Cortex of kidney (tissue), 1 donor: ENCODE measurements at places on chromosomes 1 and 21.

- no peak for DNase-seq
Measured at GRCh38 chr1:212237651-212238050, 47.6 kb upstream of the PPP2R5A start.

DNA sequence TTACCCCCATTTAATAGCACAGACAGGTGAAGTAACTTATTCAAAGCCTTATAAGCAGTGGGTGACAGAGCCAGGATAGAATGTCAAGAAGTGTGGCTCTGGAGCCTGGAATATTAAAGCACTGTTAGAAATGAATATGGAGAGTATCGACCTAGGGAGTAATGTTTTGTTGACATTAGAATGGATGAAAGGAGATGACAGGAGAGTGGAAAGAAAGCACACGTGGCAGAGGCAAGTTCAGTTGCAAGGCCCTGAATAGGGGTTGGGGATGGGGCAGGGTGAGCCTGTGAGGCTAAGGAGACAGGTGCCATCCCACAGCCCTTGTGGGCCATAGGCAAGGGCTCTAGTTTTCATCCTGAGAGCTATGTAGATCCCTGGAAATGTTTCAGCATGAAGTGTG is 125.5 kb upstream of the PLXNA2 start:
- no peak for DNase-seq

DNA sequence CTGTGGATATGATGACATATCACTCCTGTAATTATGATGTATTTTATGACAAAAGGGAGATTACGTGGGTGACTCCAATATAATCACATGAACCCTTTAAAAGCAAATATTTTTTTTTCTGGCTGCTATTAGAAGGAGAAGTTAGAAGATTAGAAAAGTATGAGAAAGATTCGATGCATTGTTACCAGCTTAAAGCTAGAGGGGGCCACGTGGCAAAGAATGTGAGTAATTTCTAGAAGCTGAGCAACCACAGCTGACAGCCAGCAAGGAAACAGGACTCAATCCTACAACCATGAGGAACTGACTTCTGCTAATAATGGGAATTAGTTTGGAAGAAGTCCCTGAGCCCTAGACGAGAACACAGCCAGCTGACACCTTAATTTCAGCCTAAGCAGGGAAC is 56.3 kb upstream of the C1orf87 start:
- DNase-seq, result no peak

DNA sequence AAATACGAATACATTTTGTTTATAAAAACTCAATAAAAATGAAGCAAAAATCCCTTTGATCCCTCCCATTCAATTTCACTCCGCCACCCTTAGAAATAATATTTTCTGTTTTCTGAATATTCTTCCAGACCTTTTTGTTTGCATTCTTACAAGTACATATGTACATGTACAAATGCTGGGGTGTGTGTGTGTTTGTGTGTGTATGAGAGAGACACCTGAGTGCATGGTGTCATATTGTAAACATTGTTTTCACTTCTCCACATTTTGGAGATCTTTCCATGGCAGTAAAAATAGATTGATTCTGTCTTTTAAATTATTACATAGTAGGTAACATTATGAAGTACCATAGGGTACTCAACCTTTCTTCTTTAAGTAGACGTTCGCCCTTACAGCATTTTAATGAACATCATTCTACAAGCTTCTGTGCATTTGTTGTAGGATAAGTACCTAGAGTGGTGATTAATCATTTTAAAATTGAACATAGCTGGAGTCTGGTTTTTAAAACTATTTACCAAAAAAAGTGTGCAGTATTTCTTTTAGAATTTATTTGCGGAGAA is 1.3 kb upstream of the MPC2 start:
- DNase-seq, result no peak

- DNase-seq, result no peak
Measured at GRCh38 chr1:86419277-86419903, 4.6 kb upstream of the CLCA2 start.

DNA sequence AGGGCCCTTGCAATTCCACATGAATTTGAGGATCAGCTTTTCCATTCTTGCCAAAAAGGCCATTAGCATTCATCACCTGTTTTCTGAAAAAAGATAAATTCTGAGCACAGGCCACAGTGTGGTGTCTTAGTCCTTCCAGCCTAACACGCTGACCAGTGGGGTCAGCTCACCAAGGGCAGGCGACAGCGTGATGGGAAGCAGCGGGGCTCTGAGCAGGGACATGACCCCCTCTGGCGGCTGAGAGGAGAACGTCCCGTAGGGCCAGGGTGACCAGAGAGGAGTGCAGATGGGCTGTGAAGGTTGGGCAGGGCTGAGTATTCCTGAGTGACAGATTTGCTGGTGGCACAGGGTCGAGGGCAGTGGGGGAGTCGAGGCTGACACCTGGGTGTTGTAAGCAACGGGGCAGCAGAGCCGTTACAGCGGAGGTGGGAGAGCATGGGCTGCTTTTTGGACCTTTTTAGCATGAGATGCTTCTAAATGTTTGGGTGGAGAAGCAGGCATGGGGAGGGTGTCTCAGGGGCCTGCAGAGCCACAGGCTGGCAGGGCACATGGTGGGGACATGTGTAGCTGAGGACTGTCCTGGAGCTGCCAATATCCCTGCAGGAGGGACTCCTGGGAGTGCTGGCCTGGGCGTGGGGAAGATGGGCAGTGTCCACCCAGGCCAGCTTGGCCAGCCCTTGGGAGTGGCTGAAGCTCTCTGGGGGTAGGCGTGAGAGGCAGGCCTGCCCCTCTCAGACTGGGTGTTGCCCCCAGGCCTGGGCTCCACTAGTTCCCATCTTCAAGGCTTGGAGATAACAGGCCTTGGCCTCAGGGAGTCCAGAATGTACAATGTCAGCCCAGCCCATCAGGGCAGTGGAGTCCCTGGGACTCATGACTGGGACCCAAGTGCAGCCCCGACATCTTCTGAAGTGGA is 8.6 kb upstream of the CALML6 start:
- no peak for DNase-seq
